ENCODE measurements at places on chromosomes 4 and X.
A peak's percentile ranks its signal among the peaks of the same experiment; 100 is the strongest.

GRCh38 chr4:10762561-10762960 lies 78.0 kb upstream of the CLNK start:
- DNase-seq = no peak

- no peak for DNase-seq
Observed at GRCh38 chr4:17702641-17703040, 78.8 kb downstream of the FAM184B start.

DNA sequence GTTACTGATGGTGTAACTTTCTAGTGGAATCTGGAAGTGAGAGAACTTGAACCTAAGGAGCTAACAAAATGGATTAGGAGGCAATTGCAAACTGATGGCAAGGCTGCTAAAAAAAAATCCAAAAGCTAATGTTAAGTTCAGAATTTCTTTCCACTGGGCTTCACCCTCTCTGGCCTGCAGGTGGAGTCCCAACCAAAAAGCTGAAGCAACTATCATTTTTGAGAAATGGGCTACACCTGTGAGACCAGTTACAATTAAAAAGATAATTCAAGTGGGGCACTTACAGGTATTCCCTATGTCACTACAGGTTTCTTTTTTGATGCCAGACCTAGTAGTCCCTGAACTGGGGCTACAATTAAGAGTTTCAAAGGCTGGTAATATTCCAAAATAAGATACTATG lies 142.1 kb upstream of the FTHL17 start:
- DNase-seq = no peak

GRCh38 chr4:94653095-94653649 lies 104.6 kb upstream of the BMPR1B start:
- no peak for DNase-seq

GRCh38 chr4:39324897-39325613 lies 41.1 kb downstream of the RFC1 start:
- no peak for DNase-seq

- DNase-seq = no peak
Observed at GRCh38 chr4:90375081-90375480, 247.9 kb downstream of the CCSER1 start.

- DNase-seq = no peak
Observed at GRCh38 chr4:45100956-45101818, 374.8 kb upstream of the GNPDA2 start.

DNA sequence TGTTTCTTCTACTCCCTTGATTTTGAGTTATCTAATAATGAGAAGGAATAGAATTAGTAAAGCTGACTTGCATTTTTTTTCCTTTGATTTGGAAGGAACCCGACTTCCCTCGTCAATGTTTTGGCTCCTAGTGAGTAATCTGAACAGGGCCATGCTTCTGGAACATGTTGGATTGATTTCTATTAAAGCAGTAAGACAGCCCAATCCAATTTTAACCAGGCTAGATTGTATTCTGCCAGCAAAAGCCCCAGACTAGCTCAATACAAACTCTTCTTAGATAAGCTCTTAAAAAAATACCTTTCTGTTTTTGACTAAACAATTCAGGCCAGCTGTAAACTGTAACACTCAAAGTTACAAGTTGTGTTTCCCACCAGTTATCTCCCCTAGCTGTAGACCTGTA lies 126.2 kb downstream of the IRS4 start:
- DNase-seq = no peak

DNA sequence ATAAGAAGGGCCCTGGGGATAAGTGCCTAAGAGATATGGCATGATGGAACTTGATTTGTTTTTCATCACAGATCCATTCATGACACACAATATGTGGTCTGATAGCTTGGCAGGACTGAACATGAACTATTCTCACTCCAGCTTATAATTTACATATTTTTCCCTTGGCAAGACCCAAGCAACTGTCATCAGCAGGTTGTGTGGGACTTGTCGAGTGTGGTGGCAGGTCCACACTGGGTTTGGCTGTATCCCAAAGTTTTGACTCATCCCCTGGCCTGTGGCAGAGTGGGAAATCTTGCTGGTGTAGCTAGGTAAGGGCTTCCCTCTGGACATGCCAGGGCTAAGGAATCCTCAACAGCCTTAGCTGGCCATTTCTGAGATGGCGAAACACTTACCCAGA lies 81.0 kb upstream of the STIM2 start:
- no peak for DNase-seq

DNA sequence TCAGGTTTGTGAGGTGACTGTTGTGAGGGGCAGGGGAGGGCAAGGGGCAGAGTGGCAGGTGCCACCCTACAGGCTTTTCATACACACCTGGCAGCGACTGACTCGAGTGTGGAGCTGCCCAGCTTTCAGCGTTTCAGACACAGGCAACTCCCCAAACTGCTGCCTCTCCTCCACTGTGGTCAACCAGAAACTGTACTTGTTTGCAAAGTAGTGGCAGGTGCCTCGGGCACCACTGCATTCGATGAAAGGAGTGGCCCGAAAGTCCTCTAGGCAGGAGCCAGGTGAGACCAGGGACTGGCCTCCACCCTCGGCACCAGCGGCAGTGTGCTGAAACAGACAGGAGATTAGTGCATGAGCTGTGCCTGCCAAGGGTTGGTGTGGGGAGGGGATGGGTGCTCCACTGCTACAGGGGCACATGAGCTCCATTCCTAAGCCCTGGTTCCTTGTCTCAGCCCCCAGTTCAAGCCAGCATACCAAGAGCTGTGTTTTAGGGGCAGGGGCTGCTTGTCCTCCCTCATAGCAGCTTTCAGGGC lies 65.4 kb downstream of the ATG4A start:
- DNase-seq = no peak

DNA sequence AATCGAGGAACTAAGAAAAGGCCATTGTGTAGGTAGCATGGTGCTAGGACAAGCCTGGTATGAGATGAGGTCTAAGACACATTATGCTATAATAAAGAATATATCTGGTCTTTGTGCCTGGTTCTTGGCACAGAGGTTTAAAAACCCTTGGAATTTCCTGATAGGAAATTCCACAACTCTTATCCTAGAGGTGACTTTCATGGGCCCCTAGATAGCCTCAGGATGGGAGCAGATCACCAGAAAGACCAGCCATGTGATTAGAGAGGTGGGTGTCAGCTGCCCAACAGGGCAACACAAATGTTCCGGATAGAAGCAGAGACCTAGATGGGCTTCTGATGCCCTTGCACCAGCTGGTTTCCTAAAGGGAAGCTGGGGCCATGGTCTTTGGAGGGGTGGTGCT lies 107.2 kb downstream of the SCD5 start:
- no peak for DNase-seq

DNA sequence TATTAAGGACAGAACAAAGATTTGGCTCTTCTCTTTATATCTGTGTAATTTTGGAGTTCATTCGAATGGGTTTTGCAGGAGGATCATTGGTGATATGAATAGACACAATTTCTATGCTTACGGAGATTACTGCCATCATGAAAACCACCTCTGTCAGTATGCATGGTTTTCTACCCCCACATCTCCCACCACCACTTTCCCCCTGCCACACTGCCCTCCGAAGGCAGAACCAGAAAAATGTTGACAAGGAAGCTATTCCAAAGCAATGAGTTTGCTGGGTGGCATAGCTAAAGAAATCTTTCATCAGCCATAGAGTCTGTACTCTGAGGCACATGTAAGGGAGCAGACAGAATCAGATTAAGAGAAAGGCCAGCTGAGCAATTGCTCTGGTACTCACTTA lies 567.3 kb upstream of the ACTRT1 start:
- no peak for DNase-seq

GRCh38 chr4:86233681-86234080 lies 126.2 kb downstream of the MAPK10 start:
- no peak for DNase-seq

DNA sequence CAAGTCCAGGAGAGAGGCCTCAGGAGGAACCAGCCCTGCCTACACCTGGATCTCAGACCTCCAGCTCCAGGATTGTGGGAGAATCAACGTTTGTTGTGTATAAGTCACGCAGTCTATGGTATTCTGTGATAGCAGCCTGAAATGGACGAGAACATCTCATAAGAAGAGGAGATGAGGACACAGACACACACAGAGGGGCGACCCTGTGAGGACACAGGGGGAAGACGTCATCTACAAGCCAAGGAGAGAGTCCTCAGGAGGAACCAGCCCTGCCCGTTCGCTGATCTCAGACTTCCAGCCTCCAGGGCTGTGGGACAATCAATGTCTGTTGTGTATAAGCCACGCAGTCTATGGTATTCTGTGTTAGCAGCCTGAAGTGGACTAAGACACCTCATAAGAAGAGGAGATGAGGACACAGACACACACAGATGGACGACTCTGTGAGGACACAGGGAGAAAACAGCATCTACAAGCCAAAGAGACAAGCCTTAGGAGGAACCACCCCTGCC lies 20.3 kb downstream of the P2RY8 start:
- no peak for DNase-seq

- DNase-seq = no peak
Observed at GRCh38 chr4:82522472-82522871, 39.3 kb downstream of the TMEM150C start.

DNA sequence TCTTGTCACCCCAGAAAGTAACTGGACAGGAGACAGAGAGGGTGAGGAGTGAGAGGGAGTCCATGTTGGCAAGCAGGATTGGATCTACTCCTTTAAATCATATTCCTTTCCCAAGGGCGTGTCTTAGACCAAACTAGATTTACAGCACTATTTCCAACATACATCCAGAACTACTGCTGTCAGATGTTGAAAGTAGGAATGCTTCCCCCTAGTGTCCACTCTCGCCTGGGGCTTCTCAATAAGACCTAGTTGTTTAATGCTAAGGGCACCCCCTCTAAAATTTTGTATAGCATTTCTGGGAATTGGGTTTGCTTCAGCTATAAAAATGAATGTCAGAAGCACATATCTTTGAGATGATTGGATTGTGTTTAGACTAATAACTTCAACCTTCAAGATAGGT lies 13.3 kb downstream of the OFD1 start:
- peak; percentile 67 for DNase-seq

DNA sequence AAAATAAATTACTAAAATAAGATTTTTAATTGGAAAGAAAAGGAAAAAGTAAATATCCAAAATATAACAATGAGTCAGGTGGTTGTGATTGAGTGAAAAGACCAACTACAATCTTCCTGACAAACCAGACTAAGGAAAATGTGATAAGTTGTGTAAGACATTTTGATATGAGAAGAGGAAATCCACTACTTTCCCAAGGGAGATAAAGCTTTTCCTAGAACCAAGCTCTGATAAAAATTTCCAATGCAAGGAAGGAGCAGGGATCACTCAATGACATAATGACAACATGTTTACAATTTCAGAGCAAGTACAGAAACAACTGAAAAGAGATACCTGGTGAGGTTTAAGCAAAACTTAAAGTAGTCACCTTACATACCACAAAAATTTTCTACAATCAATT lies 305.1 kb upstream of the RASGEF1B start:
- DNase-seq = no peak

DNA sequence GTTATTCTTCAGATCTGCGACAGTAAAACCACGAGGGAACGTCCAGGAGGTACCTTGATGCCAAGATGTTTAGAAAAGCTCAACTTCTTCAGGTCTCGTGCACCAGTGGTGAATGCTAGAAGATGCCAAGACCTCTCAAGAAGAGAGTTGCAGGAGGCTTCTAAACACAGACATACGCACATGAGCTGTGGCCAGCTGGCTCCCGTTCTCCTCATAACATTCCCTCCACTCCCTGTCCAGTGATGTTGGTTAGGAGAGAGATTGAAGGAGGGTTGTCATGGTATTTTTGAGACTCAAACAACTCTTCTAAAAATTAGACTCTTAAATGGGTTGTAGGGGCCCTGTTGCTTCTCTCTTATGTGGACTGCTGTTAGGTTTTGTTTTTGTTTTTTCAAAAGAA lies 184.3 kb downstream of the QDPR start:
- no peak for DNase-seq

- no peak for DNase-seq
Observed at GRCh38 chr4:54773022-54773421, 115.3 kb downstream of the KIT start.

GRCh38 chr4:20698382-20698781 lies 1.9 kb upstream of the PACRGL start:
- no peak for DNase-seq

DNA sequence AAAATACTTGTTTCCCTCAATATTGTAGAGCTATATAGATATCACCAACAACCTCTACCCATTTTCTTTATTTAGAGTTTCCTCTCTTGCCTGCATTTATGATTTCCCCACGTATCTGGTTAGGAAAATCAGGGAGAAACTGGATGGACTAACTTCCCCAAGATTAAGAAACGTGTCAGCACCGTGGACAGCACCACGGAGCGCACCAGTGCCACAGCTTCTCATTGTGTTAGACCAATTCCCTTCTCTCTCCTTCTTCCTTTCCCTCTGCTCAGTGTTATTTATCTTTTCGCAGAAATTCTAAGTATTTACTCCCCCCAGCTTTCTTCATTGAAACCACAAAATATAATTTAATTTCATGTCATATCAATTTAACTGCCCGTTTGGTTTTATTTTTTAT lies 568.6 kb upstream of the BOD1L1 start:
- no peak for DNase-seq

GRCh38 chr4:91087743-91088142 lies 960.5 kb downstream of the CCSER1 start:
- DNase-seq = no peak

DNA sequence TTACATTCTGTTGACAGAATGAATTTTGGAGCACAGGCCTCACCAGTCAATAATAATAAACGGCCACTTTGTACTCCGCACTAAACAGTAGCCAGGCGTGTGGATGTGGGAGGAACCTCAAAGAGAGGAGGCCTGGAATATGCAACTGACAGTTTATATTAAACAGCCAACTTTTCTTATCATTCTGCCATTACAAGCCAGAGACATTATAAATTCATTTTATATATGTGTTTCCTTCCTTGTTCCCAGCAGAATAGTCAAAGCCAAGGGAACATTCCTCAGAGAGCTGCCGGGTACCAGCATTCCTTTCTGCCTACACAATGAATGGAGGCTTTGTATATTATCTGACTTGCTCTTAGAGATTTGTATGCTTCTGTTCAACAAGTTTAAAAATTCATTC lies 436.5 kb upstream of the FTHL17 start:
- DNase-seq = no peak

DNA sequence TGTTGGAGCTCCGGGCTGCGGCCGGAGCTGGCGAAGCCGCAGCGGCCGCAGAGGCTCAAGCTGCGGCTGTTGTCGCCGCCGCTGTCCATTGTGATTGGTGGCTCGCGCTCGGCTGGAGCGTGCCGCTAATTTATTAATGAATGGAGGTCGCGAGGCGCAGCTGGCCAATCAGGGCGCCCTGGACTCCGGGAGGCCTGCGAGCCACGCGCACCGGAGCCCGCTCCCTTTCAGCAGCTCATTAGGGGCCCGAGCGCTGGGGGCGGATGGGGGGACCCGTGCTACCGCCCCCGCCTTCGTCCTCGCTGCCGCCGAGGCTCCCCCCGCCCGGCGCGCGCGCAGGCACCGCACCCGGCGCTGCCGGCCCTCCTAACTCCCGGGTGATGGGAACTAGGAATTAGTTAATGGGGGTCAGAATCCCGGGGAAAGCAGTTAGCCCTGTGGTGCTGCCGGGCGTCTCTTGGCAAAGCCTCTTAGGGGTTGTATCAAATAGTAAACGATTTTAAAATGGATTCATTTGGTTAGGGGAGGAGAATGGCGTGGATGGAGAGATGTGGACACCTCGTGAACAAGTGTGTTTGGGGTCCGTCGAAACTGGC lies 589 bp upstream of the NEUROG2 start:
- no peak for DNase-seq
